Activated CD8-positive, alpha-beta T cell treated with anti-CD3 and anti-CD28 coated beads for 36 hours (primary cell): ENCODE measurements at places on chromosomes 6 and 20. TPM values are rescaled to one million over a fixed set of nuclear protein-coding genes. Genes with fewer than 3 reads are reported as not detected.

CLDN20 gene
- not detected for total RNA-seq

ENPP5 gene
- total RNA-seq = 0.68 TPM

C4A gene
- total RNA-seq = 3.2 TPM

SLA2 gene
- total RNA-seq = 53.5 TPM

DNA sequence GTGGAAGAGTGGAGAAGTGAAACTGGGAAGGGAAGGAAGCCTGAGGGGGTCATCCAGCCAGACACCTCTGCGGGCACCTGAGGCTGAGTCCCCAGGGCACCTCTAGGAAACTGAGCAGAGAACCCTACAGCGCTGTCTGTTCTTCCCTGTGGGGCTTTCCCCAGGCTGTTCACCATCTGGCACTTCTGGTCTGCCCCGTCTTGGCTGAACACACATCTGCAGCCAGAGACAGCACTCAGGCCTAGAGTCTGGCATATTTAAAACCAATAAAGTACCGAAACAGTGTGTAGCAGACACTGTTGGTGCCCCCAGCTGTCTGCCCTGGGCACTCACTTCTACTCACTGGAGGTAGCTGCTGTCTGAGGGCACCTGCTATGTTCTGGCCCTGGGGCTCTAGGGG lies 9.4 kb upstream of the ARFGEF2 start:
- DNase-seq = no peak
- peaks cover 2% of the 10 kb centered on the region for H3K4me1 ChIP-seq
- peaks cover 2% of the 10 kb centered on the region for H3K36me3 ChIP-seq
- H3K27me3 ChIP-seq = peaks cover 3% of the 10 kb centered on the region
- H3K27ac ChIP-seq = no peak overlapping the region

- H3K4me1 ChIP-seq = peaks cover 32% of the 10 kb centered on the region
- DNase-seq = no peak
- H3K27ac ChIP-seq = no peak overlapping the region
- no peak overlapping the region for H3K4me3 ChIP-seq
- peaks cover 10% of the 10 kb centered on the region for H3K36me3 ChIP-seq
These were observed 31.9 kb downstream of the STK35 start for GRCh38 chr20:2133318-2134183.

DNA sequence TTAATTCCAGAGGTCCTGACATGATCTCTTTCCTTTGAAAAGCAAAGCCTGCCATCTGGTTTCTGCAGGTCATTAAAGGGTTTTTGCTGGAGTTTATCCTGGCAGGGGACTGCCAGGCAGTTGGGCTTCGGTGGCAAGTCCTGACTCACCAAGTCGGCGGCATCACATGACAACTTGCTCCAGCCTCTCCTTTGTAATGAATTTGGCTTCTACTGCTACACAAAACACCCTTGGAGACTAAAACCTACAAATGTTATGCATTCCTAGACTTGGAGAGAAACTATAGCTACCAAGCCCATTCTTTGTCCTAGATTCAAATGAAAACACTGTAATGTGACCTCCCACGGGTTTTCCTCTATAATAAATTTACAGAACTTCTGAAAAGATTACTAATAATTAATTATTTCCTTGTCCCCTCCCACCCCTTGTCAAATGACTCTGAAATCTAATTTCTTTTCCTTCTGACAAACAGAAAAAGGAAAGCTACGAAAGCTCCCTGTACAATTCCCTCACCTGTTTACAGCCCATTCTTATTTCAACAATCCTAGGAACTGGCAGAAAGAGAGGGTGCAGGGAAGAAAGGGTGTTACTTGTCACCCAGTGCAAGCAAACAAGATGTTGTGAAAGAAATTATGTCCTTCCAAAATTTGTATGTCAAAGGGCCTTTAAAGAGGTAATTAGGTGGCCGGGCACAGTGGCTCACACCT lies 62.9 kb downstream of the QRSL1 start:
- no peaks in the 10 kb centered on the region for H3K4me1 ChIP-seq
- no peaks in the 10 kb centered on the region for H3K36me3 ChIP-seq

- no peaks in the 10 kb centered on the region for H3K4me1 ChIP-seq
- no peaks in the 10 kb centered on the region for H3K27me3 ChIP-seq
- H3K36me3 ChIP-seq = no peaks in the 10 kb centered on the region
These were observed 63.2 kb downstream of the PKIB start for GRCh38 chr6:122673343-122673961.

- peaks cover 30% of the 10 kb centered on the region for H3K4me1 ChIP-seq
- H3K36me3 ChIP-seq = peaks cover 61% of the 10 kb centered on the region
- H3K27ac ChIP-seq = peak overlapping the region; percentile 38
- no peaks in the 10 kb centered on the region for H3K27me3 ChIP-seq
- H3K4me3 ChIP-seq = no peak overlapping the region
- DNase-seq = no peak
These were observed 13.1 kb downstream of the CDC5L start for GRCh38 chr6:44400572-44400971.

DNA sequence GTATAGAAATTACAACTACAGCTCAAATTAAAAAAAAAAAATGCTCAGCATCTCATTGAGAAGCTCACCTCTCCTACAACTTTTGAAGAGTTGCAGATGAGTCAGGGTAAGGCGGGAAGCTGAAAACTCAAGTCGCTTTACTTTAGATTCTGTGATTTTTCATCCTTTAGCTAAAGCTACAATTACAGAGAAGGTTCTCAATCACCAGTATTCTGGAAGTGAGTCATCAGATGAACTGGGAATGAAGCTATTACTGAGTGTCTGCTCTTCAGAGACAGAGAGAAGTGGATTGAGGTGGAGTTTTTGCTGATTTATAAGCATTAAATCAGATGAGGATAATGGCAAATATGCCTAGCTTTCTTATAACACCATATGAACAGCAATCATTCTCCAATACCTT lies 91.9 kb downstream of the TFAP2A start:
- no peak overlapping the region for H3K4me3 ChIP-seq
- H3K36me3 ChIP-seq = no peaks in the 10 kb centered on the region
- no peaks in the 10 kb centered on the region for H3K4me1 ChIP-seq
- no peaks in the 10 kb centered on the region for H3K27me3 ChIP-seq
- no peak overlapping the region for H3K27ac ChIP-seq
- DNase-seq = no peak
